Stimulated activated CD4-positive, alpha-beta T cell treated with anti-CD3 and anti-CD28 coated beads, Interleukin-12 subunit alpha, Interleukin-12 subunit beta, amount 100 ng/mL, for 24 hours (primary cell): ENCODE measurements at places on chromosomes 13 and 19.

DNA sequence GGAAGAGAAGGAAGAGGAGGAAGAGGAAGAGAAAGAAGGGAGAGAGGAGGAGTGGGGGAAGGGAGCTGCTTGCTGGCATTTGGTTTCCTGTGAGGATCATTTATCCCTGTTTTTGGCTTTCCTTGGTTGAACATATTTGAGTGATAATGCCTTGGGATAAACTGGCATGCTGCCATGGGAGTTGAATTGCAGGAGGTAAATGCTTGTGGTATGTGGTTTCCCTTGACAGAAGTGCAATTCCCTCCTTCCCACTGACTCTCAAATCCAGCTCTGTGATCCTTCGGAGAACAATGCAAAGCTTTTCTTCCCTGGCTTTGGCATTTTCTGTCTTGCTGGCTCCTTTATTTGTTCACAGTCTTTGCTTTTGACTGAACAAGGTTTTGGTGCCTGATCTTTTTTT lies 27.2 kb upstream of the CBY2 start:
- no peak for DNase-seq

DNA sequence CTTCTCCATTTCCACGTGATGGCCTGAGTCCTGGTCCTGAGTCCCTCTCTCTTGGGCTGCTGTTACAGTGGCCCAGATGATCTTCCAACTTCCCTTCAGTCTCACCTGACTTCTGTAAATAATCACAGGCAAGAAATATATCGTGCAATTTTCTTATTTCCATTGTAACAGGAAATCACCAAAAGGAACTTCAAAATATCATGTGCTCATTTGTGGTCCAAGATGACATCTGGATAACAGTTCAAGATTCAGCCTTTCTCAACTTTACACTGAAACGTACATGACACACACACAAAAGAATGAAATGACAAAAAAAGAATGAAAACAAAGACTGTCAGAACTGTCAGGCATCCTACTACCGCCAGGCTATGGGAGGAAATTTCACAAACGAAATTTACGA lies 22.0 kb upstream of the RAP2A start:
- DNase-seq = no peak

DNA sequence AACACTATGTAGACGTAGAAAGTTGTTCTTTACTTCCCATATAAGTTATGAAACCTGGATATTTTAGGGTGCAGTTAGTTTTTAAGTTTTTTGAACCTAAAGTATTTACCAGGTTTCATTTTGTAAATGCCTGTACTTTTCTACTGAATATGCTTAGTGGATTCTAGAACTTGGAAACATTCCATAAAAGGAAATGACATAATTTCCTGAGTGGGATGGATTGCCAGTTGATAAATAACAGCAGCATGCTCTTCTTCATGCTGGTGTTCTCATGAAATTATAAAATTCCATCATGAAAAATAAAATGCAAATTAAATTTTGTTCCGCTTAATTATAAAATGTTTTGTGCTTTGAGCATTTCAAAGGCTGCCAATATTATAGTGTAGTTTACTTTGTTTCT lies 362.2 kb upstream of the PCDH20 start:
- DNase-seq = no peak

GRCh38 chr13:60584976-60585375 lies 188.0 kb downstream of the TDRD3 start:
- no peak for DNase-seq

GRCh38 chr13:37681281-37682032 lies 82.9 kb upstream of the POSTN start:
- no peak for DNase-seq
